ENCODE measurements at places on chromosomes 6 and 20. TPM values are rescaled to one million over a fixed set of nuclear protein-coding genes. Genes with fewer than 3 reads are reported as not detected.

ADGRF4 gene
- total RNA-seq, result not detected

MCHR2 gene
- total RNA-seq, result not detected

ASF1A gene
- total RNA-seq, result 7.8 TPM

SLC26A8 gene
- total RNA-seq, result not detected

NRN1 gene
- total RNA-seq, result 4.4 TPM

GPX5 gene
- total RNA-seq, result not detected

MUC22 gene
- not detected for total RNA-seq

ZBTB24 gene
- total RNA-seq, result 4.4 TPM

HLA-G gene
- total RNA-seq, result 0.78 TPM

ADGB gene
- total RNA-seq, result not detected

PHACTR1 gene
- 12.9 TPM for total RNA-seq

CST7 gene
- total RNA-seq, result 1.8 TPM

TNNC2 gene
- total RNA-seq, result not detected

ARMC2 gene
- total RNA-seq, result 0.66 TPM

MMS22L gene
- 8.3 TPM for total RNA-seq

CALHM5 gene
- total RNA-seq, result 0.33 TPM

SLC2A10 gene
- 95.3 TPM for total RNA-seq

TRIM15 gene
- total RNA-seq, result 0.52 TPM

PERP gene
- total RNA-seq, result 16.5 TPM

NSFL1C gene
- 23.1 TPM for total RNA-seq

SYCP2L gene
- 3.3 TPM for total RNA-seq

NKX2-2 gene
- total RNA-seq, result 3.1 TPM

MARCKS gene
- 68.5 TPM for total RNA-seq

RIMS4 gene
- total RNA-seq, result not detected

SCRT2 gene
- not detected for total RNA-seq

TAGAP gene
- 0.99 TPM for total RNA-seq

SEL1L2 gene
- total RNA-seq, result not detected

SIRPG gene
- total RNA-seq, result not detected

TFB1M gene
- total RNA-seq, result 8.8 TPM

DNAH8 gene
- total RNA-seq, result not detected

RBM24 gene
- total RNA-seq, result 2.3 TPM

DLK2 gene
- total RNA-seq, result not detected

DCDC2 gene
- total RNA-seq, result 20.8 TPM

MCM8 gene
- total RNA-seq, result 2.6 TPM

CEP162 gene
- total RNA-seq, result 3.0 TPM

CASS4 gene
- 0.52 TPM for total RNA-seq
